ENCODE measurements at places on chromosomes 3 and 15.

DNA sequence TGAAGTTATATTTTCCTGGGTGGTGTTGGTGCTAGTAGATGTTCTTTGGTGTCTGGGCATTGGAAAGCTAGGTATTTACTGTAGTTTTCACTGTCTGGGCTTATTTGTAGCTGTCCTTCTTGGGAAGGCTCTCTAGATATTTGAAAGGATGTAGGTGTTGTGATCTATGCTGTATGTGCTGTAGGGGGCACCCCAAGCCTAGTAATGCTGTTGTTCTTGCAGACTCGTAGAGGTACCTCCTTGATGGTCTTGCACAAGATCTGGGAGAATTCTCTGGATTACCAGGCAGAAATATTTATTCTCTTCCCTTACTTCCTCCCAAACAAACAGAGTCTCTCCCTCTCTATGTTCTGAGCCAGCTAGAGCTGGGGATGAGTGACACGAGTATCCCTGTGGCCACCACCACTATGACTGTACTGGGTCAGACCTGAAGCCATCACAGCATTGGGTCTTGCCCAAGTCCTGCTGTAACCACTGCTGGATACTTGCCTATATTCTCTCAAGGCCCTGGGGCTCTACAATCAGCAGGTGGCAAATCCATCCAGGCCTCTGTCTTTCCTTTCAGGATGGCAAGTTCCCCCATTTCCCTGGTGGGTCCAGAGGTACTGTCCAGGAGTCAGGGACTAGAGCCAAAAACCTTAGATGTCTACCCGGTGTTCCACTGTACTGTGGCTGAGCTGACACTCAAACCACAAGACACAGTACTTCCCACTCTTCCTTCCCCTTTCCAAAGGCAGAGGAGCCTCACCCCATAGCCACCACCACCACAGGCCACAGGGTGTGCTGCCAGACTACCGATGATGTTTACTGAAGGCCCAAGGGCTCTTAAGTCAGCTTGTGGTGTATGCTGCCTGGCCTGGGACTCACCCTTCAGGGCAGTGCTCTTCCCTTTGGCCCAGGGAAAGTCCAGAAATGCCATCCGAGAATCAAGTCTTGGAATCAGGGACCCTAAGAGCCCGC, 195.2 kb upstream of the DPPA4 start:
- DNase-seq = peak; percentile 66

- DNase-seq = no peak
Measured at GRCh38 chr3:188097791-188098190, 56.2 kb upstream of the LPP start.

- no peak for DNase-seq
Measured at GRCh38 chr3:13528217-13528867, 20.6 kb upstream of the FBLN2 start.

DNA sequence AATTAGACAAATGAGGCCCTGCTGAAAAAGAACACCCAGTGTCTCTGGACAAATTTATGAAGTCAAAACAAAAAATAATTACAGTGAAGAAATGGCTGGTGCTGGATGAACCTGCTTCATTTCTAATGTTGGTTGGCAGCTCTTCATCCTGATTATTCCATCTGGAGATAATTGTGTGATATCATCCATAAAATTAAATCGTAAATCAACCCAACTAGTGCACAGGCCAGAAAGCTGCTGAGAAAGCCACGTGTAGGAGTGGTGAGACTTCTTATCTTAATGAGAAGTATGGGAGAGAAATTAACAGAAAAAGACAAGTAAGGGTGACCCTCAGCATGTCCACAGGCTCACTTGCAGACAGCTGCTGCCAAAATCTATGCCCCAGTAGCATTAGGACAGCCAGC, 465.2 kb upstream of the TGFBR2 start:
- DNase-seq = no peak

GRCh38 chr3:68972358-68972979, 40.1 kb upstream of the TAFA4 start:
- DNase-seq = no peak

DNA sequence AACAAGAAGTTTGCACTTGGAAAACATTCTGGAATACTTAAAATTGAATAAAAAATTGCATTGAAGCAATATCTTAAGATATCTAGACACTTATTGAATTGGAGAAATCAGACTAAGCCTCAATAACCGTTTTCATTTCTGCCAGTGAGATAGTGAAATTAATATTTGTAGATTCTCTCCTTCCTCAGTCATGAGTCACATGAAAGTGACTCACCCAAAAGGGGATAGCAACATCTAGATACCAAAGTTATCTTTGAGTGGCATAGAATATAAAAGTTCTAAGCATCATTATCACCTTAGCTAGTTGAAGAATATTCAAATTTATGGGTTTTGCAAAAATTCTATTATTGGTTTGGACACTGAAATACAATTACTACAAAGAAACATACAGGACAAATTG, 614.8 kb upstream of the ZNF717 start:
- no peak for DNase-seq

GRCh38 chr3:126310816-126311215, 46.4 kb downstream of the KLF15 start:
- DNase-seq = no peak

DNA sequence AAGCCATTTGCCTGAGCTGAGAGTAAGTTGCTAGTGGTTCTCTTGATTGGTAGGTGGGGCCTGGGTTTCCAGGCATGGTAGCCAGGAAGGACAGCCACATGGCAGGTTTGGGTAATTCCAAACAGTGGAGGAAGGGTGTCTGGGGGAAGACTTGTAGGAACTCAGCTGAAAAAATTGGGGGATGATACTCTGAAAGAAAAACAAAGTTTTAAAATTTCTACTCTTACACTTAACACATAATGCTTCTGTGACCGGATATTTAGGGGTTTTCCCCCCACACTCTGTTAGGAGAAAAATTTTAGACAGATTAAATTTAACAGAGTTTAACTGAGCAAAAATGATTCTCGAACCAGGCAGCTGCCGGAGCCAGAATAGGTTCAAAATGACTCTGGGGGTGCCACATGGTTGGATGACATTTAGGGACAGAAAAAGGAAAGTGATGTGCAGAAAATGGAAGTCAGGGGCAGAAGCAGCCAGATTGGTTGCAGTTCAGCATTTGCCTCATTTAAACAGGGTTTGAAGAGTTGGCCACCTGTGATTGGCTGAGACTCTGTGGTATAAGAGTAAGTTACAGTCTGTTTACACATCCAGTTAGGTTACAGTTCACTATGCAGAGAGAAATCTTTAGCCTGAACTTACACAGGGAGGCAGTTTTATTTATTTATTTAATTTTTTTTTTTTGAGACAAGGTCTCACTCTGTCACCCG, 8.1 kb downstream of the B2M start:
- no peak for DNase-seq

- DNase-seq = no peak
Measured at GRCh38 chr15:77646104-77646694, 13.5 kb upstream of the LINGO1 start.

GRCh38 chr15:40087068-40087810, 21.4 kb downstream of the BMF start:
- DNase-seq = no peak

GRCh38 chr15:98952381-98952803, 55.2 kb downstream of the PGPEP1L start:
- no peak for DNase-seq

DNA sequence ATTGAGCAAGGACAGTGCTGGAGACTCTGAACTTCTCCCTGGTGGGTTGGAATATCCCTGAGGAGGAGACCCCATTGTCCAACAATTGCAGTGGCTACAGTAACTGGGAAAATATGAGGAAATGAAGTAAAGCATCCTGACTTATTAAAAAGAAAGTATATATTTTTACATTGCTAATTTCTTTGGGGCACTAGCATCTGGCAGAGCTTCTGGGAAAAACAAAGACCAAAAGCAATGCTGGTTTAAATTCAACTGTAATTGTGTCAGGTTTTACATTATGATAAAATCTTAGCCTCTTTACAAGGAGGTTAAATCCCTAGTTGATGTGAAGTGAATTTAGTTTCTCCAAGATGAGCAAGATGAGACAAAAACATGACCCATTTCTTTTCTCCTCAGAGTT, 454.0 kb upstream of the RBMS3 start:
- DNase-seq = no peak

- DNase-seq = no peak
Measured at GRCh38 chr3:188486126-188486525, 332.2 kb downstream of the LPP start.

DNA sequence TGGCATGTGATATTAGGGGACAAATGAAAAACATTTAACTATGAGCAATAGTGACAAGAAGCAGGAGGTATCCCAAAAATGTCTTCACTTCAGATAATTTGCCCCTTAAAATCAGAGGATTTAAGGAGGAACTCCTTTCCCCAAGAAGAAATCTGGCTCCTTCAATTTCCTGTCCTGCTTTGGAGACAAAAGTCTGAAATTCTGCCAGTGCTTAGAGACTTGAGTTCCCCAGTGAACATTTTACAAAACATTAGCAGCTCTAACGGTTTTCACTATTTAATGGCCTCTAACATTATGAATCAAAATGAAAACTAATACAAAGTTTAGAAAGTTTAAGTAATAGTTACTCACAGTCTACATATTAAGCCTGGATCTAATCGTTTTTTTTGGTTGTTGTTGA, 40.3 kb upstream of the ZNF385D start:
- DNase-seq = no peak

Data from GM04504 (cell line).